ENCODE measurements at places on chromosomes 11 and 22. TPM values are rescaled to one million over a fixed set of nuclear protein-coding genes. Genes with fewer than 3 reads are reported as not detected.

Gene TBX10
- total RNA-seq = not detected

Gene PLAAT5
- total RNA-seq = 9.9 TPM

Gene TIGD3
- total RNA-seq = 1.2 TPM

Gene SREBF2
- 119 TPM for total RNA-seq

- no peak overlapping the region for H3K27ac ChIP-seq
- no peak for DNase-seq
- peaks cover 40% of the 10 kb centered on the region for H3K27me3 ChIP-seq
- no peaks in the 10 kb centered on the region for H3K36me3 ChIP-seq
- peaks cover 26% of the 10 kb centered on the region for H3K4me1 ChIP-seq
- H3K4me3 ChIP-seq = no peak overlapping the region
Observed at GRCh38 chr11:69708736-69709401, 5.0 kb upstream of the FGF19 start.

GRCh38 chr11:130636722-130637464 is 188.4 kb downstream of the ADAMTS15 start:
- H3K4me1 ChIP-seq = peaks cover 34% of the 10 kb centered on the region
- no peak overlapping the region for H3K4me3 ChIP-seq
- no peak overlapping the region for H3K27ac ChIP-seq
- peaks cover 12% of the 10 kb centered on the region for H3K27me3 ChIP-seq
- H3K36me3 ChIP-seq = no peaks in the 10 kb centered on the region

GRCh38 chr11:120771551-120772060 is 252.3 kb upstream of the TBCEL start:
- no peaks in the 10 kb centered on the region for H3K36me3 ChIP-seq
- H3K27ac ChIP-seq = no peak overlapping the region
- peaks cover 9% of the 10 kb centered on the region for H3K27me3 ChIP-seq
- no peak for DNase-seq
- H3K4me3 ChIP-seq = no peak overlapping the region

DNA sequence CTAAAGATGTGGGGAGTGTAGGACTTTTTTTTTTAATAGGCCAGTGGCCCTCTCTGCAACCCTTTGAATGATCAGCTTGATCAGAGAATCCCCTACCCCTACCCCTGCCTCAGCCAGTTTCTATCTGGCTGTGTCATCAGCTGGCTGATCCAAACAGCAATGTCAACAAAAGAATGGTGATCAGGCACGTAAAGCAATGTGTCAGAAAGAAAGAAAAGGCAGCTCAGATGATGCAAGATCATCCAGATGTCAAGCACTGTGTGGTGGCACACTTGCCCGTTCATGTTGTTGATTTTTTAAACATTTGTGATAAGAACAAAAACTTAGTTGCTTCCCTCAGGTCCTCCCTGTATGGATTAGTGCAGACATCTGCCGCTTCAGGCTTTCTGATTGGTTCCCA is 26.3 kb upstream of the EHF start:
- DNase-seq = no peak
- H3K27ac ChIP-seq = no peak overlapping the region

DNA sequence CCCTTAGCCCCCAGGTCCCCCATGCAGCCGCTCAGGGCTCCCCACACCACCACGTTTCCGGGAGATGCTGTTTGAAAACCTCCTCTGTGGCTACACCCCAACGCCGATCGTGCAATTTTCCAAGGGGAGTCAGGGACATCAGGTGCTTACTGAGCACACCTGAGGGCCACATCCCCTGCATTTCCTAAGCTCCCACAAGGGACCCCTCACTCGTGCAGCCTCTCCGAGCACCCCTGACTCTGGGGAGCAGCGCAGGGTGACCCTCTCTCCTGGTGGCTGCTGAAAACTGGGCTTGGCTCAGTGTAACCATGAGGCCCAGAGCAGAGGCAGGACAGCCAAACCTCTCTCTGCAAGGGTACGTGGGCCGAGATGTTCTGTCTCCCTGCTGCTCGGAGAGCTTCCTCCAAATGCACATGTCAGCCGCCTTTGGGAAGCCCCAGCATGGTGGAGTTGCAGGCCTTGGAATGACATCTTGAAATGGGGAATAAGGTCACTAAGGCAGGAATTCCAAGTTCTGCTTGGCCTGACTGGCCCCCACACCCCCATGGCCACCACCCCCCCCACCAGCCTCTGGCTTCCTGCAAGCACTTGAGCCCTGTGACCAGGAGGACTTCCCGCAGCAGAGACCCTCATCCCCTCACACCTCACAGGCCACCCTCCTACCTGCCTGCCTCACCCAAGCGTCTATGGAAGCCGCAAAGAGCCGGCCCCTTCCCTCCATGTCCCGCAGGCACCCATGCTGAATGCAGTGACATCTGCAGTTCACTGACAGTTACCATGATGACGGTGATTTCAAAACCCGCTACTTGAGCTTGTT is 257.4 kb downstream of the BRD1 start:
- peak; percentile 36 for DNase-seq
- no peaks in the 10 kb centered on the region for H3K4me1 ChIP-seq
- no peaks in the 10 kb centered on the region for H3K27me3 ChIP-seq
- no peak overlapping the region for H3K4me3 ChIP-seq

DNA sequence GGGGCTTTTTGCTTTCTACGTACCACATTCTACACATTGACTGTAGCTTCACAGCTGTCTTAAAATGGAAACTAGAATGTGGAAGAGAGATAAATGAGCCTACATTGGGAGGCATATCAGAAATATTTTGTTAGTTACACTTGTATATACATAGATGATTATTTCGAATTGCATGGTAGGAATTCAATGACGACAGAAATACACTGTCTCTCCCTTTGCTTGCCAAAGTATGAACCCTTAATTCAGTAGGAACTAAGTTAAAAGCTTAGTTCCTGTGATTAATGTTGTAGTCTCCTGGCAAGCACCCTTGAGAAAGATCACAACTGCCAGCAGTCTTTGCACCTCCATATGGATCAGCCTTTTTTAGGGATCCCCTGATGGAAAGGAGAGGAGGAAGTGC is 10.1 kb downstream of the C11orf87 start:
- H3K27ac ChIP-seq = no peak overlapping the region
- DNase-seq = no peak
- no peaks in the 10 kb centered on the region for H3K36me3 ChIP-seq
- H3K27me3 ChIP-seq = peaks cover 76% of the 10 kb centered on the region
- no peaks in the 10 kb centered on the region for H3K4me1 ChIP-seq

DNA sequence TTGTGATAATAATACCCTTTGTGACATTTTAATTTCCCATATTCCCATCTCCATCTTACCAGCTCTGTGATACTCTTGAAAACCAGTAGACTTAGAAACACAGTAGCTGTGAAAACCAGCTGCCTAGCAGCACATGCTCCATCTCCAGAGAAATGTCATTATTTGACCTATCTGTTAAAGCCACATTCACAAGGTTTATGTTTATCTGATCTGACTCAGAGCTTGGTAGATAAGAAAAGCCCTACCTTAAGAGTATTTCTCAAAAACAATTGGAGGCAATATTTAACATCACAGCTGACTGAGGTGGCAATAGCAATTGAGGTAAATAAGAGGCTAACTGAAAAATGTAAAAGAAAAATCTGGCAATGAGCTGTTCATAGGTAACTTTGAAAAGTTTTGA is 8.1 kb upstream of the ANO3 start:
- H3K27me3 ChIP-seq = no peaks in the 10 kb centered on the region
- DNase-seq = no peak
- peaks cover 5% of the 10 kb centered on the region for H3K4me1 ChIP-seq
- H3K36me3 ChIP-seq = no peaks in the 10 kb centered on the region
- no peak overlapping the region for H3K4me3 ChIP-seq

- H3K4me3 ChIP-seq = no peak overlapping the region
- H3K36me3 ChIP-seq = no peaks in the 10 kb centered on the region
- peaks cover 3% of the 10 kb centered on the region for H3K27me3 ChIP-seq
- no peaks in the 10 kb centered on the region for H3K4me1 ChIP-seq
- no peak for DNase-seq
- peak overlapping the region; percentile 18 for H3K27ac ChIP-seq
Observed at GRCh38 chr11:32706985-32707741, 87.3 kb downstream of the CCDC73 start.

GRCh38 chr11:47398551-47398950 is 9.8 kb upstream of the SLC39A13 start:
- H3K27ac ChIP-seq = no peak overlapping the region
- H3K4me3 ChIP-seq = no peak overlapping the region
- no peak for DNase-seq
- no peaks in the 10 kb centered on the region for H3K36me3 ChIP-seq

GRCh38 chr22:44155115-44155514 is 25.6 kb upstream of the PARVG start:
- no peak for DNase-seq
- H3K4me3 ChIP-seq = no peak overlapping the region
